ENCODE measurements at places on chromosomes 11 and 22. TPM values are rescaled to one million over a fixed set of nuclear protein-coding genes. Genes with fewer than 3 reads are reported as not detected.

Gene SUSD2
- total RNA-seq: 0.64 TPM

Gene PHF21A
- total RNA-seq: 15.5 TPM

Gene FBLN1
- total RNA-seq: 256 TPM

Gene TRIM49D1
- total RNA-seq: not detected

Gene GSTT2
- total RNA-seq: 0.32 TPM

Gene ANO5
- total RNA-seq: 0.32 TPM

Gene TRPM5
- total RNA-seq: not detected

Gene PRG3
- not detected for total RNA-seq

Gene TRIM48
- not detected for total RNA-seq

Gene SAC3D1
- 13.5 TPM for total RNA-seq

Gene OR51B4
- total RNA-seq: not detected

Gene SMIM35
- total RNA-seq: not detected

Gene PRODH
- total RNA-seq: not detected

- peak; percentile 94 for DNase-seq
These were observed 13.1 kb downstream of the B3GNT6 start for GRCh38 chr11:77047007-77047927.

GRCh38 chr11:2794046-2794967 lies 91.3 kb downstream of the CDKN1C start:
- no peak for DNase-seq

- no peak for DNase-seq
These were observed 16.9 kb upstream of the DBX1 start for GRCh38 chr11:20177136-20177535.

DNA sequence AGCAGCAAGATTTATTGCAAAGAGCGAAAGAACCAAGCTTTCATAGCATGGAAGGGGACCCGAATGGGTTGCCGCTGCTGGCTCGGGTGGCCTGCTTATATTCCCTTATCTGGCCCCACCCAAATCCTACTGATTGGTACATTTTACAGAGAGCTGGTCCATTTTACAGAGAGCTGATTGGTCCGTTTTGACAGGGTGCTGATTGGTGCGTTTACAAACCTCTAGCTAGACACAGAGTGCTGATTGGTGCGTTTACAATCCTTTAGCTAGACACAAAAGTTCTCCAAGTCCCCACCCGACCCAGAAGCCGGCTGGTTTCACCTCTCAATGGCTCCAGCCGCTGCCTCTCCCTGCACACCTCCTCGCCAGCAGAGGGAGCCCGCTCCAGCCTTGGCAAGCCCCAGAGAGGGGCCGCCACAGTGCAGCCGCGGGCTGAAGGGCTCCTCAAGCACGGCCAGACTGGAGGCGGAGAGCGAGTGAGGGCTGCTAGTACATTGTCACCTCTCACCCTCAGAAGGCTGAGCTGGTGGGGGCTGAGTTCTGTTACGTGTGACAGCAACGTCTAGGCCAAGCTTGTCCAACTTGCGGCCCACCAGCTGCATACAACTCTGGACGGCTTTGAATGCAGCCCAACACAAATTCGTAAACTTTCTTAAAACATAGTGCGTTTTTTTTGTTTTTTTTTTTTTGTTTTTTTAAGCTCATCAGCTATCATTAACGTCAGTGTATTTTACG lies 8.7 kb downstream of the PTH start:
- DNase-seq: no peak

DNA sequence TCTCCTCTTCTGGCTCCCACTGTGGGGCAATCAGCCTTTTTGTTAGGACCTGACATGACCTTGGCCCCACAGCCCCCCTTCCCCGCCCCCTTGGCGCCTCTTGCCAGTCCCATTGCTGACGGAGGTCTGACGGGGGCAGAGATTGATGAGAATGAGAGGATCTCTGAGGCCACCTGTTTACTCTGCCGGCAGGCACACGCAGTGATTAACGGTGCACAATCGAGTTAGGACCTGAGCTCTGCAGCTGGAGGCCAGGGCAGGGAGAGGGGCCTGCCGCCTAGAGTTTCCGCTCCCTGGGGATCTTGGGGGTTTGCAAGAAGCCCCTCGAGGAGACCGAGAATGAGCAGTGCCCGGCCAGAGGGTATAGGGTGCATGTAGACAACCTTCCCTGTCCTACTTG lies 6.8 kb upstream of the CHRM1 start:
- DNase-seq: no peak

GRCh38 chr22:42227435-42227834 lies 43.0 kb downstream of the TCF20 start:
- no peak for DNase-seq

DNA sequence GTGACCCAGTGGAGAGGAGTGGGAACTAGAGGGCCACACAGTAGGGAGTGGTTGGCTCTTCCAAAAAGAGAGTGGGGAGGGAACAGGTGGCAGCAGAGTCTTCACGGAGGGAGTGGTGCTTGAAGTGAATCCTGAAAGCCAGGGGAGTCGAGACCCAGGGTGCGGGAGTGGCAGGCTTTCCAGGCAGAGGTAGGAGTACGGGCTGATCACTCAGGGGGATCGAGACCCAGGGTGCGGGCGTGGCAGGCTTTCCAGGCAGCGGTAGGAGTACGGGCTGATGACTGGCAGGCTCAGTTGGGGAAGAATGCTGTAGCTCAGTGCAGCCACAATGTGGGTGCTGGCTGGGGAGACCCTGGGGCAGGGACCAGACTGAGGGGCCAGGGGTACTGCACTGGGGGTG lies 148.2 kb downstream of the TBC1D22A start:
- DNase-seq: no peak

GRCh38 chr11:117835576-117835975 lies 11.0 kb upstream of the FXYD2 start:
- no peak for DNase-seq

DNA sequence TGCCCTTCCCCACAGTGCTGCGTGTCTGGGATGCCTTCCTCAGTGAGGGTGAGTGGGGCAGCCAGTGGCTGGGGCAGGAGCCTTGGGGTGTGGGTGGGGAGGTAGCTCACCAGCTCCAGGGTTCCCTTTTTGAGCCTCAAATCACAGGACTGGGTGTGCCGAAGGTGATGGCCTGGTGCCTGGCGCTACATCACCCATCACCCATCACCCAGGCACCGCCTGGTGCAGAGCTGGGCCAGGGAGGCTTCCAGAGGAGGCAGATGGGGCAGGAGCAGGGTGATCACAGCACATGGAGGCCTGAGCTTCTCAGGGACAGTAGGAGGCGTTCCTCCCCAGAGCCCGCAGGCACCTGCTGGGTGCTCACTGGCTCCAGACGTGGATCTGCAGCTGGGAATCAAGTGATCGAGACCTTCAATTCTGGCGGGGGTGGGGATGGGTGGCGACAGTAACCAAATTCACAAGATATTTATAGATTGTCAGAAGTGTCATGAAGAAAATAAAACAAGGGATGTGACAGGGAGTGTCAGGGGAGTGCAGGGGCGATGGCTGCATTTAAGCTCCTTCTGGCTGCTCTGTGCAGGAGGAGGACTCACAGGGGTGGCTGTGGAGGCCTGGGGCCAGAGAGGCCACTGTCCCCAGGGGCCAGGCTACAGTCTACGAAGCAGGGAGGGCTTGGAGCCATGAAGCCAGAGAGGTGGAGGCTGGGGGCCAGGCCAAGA lies 3.2 kb downstream of the TBC1D10C start:
- DNase-seq: no peak

GRCh38 chr22:22721681-22722354 lies 77.4 kb downstream of the GGTLC2 start:
- peak; percentile 83 for DNase-seq

- peak; percentile 79 for DNase-seq
These were observed 42.1 kb upstream of the KLHL35 start for GRCh38 chr11:75474878-75475766.

DNA sequence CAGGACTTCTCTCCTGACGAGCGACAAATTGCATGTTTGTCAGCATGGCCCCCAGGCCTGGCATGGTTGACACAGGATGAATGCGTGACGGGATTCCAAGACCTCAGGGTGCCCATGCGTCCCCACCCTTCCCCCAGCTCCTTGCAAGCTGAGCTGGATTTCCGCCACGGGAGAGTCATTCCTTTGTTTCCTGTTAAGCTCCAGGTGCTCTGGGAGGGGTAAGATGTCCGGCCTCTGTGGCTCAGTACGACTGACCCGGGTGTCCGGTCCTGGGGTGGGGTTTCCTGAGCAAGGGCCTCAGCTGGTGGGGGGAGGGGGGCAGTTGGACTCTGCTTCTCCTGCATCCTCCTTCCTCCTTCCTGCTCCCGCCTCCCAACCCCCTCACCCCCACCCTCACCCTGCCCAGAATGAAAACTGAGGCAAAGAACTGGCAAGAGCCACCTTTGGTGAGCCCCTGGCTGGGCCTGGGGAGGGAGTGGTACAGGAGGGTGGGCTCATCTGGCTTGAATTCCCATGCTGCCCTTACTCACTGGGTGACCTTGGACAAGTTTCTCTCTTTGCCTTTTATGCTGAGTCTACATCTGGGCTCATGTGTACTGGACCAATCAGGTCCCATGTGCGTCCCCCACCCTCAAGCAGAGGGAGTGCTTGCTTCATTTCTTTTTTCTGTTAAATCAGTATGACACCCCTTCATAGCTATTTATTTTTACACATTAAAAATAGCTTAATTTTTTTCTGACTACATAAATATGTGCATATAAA lies 2.5 kb downstream of the CDC42EP2 start:
- peak; percentile 73 for DNase-seq

GRCh38 chr11:122773781-122774266 lies 64.5 kb upstream of the CRTAM start:
- DNase-seq: no peak

DNA sequence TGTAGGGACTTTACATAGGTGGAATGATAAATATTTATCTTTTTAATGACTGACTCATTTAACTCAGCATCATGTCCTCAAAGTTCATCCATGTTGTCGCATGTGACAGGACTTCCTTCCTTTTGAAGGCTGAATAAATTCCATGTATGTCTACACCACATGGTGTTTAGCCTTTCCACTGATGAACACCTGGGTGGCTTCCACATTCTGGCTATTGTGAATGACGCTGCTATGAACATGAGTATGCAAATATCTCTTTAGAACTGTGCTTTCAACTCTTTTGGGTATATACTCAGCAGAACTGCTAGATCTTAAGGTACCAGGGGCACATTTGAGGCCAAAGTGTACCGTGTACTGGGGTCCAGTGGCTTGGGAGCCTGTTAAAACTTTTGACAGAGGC lies 24.1 kb downstream of the LARGE1 start:
- DNase-seq: no peak

DNA sequence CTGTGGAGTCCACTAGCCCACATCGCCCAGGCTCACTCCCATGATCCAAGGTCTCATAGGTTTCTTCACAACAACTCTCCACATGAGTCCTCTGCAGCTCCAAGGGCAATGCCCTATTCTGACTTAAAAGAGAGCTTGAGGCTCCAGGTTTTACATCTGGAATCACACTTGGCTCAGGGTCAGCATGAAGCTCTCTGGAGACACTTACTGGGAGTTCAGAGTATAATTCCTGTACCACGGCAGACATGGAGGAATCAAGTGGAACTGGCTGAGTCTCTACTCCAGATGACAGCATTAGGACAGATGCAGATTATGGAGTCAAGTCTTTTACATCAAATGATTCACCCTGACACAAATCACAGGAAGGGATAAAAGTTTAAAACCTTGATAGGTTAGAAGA lies 11.4 kb downstream of the PRR14L start:
- no peak for DNase-seq

DNA sequence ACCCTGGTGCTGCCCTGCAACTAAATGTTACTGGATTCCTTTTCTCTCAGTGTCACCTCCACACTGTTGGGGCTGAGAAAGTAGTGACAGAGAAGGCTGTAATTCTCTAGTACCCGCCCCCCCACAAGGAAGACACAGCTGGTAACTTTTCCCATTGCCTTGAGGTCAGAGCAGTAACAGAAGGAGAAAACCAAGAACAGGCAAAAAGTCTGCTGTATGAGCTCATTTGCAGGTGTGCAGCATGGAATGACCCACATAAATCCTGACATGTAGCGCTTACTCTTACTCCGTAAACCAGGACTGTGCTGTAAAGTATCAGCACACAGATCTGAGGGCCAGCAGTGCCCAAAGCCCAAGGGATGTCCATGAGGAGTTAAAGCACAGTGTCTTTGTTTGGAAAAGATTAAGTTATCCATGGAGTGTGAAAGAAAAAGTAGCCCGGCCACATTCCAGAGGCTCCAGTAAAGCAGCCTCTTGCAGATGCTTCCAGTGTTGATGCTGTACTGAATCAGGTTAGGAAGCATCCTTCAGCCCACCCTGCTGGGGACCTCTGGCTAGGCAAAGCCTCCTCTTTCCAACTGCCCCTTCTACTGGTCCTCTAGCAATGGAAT lies 120.7 kb downstream of the PLEKHA7 start:
- no peak for DNase-seq

GRCh38 chr22:43152003-43152356 lies 621 bp downstream of the TSPO start:
- no peak for DNase-seq

- DNase-seq: no peak
These were observed 115.3 kb downstream of the TRIM29 start for GRCh38 chr11:120022617-120023016.

- DNase-seq: no peak
These were observed 687 bp upstream of the ARSA start for GRCh38 chr22:50628543-50629134.

DNA sequence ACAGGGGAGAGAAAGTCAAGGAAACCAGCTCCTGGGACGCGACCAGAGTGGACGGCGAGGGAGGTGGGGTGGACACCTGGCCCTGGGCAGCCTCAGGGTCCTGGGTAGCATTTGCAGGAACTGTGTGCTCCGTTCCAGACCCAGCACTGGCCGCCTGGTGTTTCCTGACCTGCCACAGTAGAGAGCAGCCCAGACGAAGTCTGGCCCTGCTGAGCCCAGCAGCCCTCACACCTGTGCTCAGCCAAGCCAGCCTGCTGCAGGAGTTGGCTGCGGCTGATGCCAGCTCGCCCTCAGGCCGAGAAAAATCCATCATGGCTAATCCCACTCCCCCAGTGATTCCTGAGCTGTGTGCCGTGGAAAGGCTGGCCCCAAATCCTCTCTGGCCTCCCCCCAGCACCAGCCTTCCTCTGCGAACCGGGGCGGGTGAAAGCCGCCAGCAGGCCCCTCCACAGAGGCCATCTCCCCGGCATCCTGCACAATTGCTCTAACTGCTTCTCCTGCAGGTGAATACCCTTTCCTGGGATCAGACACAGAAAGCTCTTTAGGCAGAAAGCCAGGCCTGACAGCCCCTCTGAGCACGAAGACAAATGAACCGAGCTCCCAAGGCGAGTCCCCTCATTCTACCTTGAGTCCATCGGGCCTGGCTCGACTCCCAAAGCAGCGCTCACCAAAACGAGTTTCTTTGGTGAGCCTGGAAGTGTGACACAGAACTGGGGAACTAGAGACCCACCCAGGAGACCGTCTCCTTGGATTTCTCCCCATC lies 88.6 kb downstream of the RTL6 start:
- no peak for DNase-seq

DNA sequence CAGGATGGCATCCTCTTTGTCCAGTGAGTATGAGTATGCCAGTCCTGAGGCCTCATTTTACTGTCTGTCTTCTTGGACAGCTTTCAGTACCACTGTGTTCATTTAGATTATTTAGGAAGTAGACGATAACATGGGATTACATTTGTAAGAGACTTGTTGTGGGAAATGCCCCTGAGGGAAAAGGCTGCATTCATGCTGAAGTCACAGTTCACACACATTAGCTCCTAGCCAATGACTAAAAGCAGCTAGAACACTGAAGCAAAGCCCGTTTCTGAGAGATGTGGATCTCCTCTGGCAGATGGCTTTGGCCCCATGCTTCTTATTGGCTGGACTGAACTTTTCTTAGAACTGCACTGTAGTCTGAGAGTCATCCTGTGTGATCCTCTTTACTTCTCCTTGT lies 242.4 kb downstream of the FAM76B start:
- DNase-seq: no peak
